Chondrocyte (in vitro differentiated cells): ENCODE measurements at places on chromosomes 5 and 9. TPM values are rescaled to one million over a fixed set of nuclear protein-coding genes. Genes with fewer than 3 reads are reported as not detected.
A peak's percentile ranks its signal among the peaks of the same experiment; 100 is the strongest.

GRCh38 chr5:147036691-147037245 lies 158.2 kb upstream of the PPP2R2B start:
- no peak for DNase-seq

DNA sequence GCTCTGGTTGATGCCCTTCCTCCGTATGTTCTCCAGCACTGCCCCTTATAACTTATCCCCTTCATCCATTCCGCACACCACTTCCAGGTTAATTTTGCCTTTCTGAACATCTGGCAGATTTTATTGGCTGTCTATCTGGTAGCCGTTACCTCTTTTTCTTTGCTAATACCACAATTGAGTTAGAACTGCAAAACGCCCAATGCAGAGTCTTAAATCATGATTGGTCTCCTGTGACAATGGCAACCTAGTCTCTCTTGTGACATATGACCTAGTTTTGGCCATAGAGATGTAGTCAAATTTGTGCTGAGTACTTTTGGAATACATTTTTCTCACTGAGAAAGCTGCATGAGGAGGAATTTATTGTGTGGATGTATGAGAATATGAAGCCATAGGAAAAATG lies 365.7 kb upstream of the PRR16 start:
- DNase-seq: no peak

DNA sequence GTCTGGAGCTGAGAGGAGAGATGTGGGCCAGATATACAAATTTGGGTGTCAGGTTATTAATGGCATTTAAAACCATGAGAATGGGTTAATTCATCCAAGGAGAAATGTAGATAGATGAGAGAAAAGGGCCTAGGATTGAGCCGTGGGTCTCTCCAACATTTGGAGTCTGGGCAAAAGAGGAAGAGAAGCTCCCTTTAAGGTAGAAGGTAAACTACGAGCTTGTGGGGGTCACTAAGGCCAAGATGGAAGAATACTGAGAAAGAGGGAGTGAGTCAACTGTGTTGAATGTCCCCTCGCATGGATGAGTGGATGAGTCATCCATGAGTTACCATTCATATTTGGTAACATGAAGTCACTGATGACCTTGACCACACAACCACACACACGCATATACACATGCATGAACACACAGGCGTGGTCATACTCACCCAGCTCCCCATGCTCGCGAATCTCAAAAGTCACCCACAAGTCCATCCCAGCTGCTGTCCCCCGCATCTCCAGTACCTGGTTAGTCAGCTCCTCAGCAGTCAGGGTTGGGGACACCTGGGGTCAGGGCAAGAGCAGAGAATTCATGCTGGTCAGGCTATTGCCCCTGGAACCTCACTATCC lies 6.8 kb upstream of the FCHSD1 start:
- DNase-seq: no peak

DNA sequence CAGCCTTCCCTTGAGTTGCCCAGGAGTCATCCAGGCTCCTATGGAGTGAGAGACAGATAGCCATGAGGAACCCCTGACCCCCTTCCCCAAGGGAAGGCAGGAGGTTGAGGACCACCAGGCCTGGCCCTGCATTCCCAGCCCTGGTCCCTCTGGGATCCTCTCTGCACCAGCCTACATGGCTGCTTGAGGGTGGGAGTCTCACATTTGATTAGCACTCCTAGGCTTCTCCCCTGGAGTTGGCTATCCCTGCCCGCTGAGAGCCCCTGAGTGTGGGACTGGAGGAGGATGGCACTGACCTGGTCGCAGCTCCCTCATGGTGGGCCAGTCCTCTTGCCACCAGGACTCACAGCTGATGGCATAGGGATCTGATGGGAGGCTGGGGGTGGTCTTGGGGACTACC lies 46.7 kb downstream of the SAR1B start:
- DNase-seq: peak; percentile 49

- no peak for DNase-seq
Observed at GRCh38 chr5:66558560-66558959, 37.6 kb upstream of the MAST4 start.

DNA sequence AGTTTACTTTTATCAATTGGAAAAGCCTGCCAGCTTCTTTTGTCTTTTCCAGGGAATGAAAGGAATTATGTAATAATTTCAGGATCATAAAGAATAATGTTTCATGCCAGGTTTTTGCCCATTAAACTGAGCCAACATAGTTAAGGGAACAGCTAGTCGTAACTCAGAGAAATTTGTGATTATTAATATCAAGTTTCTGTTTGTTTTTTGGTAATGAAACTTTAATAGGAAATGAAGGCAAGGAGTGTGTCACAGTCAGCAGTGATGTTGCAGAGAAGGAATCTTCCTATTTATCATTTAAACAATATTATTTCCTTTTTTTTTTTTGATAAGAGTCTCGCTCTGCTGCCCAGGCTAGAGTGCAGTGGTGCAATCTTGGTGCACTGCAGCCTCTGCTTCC lies 10.7 kb downstream of the NFIL3 start:
- no peak for DNase-seq

GRCh38 chr5:172426086-172426485 lies 28.2 kb downstream of the SH3PXD2B start:
- DNase-seq: no peak

GKAP1 gene
- total RNA-seq: 1.7 to 2.6 TPM (median 1.9 TPM) in 3 replicates

GRCh38 chr9:2819165-2819564 lies 24.7 kb downstream of the PUM3 start:
- DNase-seq: no peak

DNA sequence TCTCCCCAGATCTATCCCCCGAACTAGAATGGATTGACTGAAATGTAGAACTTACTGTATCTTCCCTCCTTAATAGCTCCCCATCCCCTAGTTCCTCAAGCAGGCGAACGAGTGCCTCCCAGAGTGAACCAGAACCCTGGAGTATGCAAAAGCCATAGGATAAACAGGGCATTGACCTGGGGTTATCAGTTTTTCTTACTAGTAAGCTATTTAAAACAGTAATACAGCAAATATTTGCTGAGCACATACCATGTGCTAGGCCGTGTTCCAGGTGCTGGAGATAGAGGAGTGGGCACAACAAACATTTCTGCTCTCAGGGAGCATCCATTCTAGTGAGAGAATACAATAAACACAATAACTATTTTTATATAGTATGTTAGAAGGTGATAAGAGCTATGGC lies 1.8 kb downstream of the SKP2 start:
- no peak for DNase-seq

GCNT4 gene
- total RNA-seq: 0.65 to 2.6 TPM (median 2.6 TPM) in 3 replicates

DNA sequence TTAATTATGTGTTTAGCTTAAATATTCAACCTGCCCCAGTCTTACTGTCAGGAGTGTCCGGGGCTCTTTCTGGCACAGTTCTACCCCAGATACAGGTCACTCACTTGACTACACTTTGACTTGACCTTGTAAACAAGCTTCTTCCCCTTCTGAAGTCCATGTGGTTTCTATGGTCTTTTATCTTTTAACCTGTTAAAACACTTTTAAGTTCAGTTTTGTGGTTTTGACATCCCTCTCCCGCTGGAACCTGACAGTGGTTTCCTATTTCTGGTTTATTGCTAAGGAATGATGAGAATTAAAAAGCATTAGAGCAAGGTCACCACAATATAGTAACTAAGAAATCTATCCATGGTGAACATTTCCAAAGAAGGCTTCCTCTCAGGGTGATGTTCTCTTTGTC lies 300.1 kb downstream of the TMEM167A start:
- DNase-seq: no peak

DNA sequence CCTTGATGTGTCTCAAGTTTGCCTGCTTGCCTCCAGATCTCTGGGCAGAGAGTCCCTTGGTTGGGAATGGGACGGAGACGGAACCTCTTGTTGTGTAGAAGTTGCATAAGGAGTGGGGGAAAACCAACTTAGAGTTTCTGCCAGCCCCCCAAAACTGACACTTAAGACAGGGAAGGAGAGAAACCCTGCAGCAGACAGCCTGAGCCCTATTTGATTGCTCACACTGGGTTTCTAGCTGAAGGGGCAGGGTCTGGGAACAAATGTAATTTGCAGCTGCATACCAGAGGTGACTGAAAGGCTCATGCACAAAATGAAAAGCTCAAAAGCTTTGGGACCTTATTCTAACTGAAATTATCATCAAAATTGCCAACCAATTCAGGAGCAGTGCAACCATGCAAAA lies 254.5 kb downstream of the RASEF start:
- DNase-seq: no peak

SUB1 gene
- 157 to 211 TPM (median 163 TPM) in 3 replicates for total RNA-seq

FGFR4 gene
- total RNA-seq: 0.27 to 1.9 TPM (median 1.1 TPM) in 3 replicates

DNA sequence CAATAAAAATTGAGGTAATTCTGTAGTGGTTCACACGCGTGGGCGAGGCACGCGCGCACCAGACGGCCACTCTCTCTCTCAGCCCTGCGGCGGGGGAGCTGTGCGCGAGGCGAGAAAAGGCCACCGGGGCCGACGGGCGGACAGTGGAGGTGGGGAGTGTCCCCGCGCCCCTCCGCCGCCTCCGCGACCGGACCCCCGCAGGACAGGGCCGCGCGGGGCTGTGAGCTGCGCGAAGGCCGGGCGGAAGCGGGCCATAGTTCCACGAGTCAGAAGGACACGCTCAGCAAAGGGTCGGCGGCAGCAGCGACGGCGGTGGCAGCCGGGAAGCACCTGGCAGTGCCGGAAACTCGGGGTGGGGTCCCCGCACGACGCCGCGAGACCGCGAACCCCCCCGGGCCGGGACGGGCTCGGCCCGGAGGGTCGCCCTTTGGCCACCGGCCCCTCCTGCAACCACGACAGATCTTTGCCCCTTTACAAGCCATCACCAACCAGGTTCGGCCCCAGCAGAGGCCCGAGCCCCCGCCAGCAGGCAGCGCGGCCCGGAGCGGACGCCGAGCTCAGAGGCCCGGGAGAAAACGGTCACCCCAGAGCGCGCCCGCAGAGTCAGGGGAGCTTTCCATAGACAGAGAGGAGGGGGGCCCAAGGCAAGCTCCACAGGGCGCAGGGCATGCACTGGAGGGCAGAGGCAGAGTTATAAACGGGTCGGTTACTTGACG lies 60.9 kb downstream of the ZNF354C start:
- peak; percentile 90 for DNase-seq
